ENCODE measurements at places on chromosomes 12 and 14.
A peak's percentile ranks its signal among the peaks of the same experiment; 100 is the strongest.

- DNase-seq = no peak
Measured at GRCh38 chr14:36682338-36682737, 20.7 kb downstream of the PAX9 start.

DNA sequence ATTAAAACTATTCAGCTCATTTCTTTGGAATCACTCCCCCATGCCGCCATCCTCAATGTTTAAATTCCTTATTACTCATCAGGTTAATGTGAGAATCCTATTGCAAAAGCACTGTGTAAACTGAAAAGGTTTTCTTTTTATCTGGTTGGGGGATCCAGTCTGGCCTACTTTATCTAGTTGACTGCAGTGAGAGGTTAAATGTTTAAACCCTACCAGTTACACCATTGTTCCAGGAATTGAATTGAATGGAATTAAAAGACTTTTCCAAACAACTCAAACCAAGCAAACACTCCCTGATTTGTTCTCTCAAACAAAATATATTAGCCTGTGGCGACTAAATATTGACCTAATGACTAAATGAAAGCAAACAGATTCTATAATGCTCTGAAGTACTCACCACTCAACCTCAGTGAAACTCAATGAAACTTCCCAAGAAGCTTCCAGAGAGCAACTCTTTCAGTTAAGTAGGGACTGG lies 100.5 kb downstream of the VEZT start:
- peak; percentile 64 for DNase-seq

DNA sequence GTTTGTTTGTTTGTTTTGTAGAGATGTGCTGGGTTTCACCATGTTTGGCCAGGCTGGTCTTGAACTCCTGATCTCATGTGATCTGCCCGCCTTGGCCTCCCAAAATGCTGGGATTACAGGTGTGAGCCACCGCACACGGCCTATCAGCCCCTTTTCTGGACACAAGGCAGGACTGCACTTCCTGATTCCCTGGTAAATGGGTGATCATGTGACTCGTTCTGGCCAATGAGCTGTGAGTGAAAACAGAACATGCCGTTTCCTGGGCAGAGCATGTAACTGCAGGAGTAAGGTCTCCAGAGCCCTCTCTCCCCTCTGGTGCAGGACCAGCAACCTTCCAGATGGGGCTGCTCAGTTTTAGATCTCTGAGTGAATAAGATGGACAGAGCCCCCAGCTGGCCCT lies 92.7 kb downstream of the ITPK1 start:
- DNase-seq = no peak

- DNase-seq = no peak
Measured at GRCh38 chr12:57554897-57555296, 5.1 kb downstream of the KIF5A start.

DNA sequence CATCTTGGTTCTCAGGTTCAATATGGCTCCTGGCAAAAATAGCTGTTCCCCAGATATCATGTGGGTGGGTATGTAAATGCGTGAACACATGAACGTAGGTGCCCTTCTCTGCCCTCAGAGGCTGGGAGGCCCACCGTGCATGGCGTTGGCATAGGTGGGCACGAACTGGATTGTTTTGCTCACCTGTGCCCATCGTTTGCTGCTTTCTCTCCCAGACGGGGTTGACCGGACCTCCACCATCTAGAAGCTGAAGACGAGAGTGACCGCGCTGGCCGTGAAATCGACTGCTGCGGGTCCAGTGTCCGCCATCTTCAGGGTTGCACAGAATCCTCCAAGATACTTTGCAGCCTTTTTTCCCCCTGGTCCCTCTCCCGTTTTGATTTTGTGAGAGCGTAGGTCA lies 113.9 kb downstream of the GCH1 start:
- DNase-seq = no peak

- peak; percentile 74 for DNase-seq
Measured at GRCh38 chr12:111773801-111774551, 7.2 kb downstream of the ALDH2 start.

DNA sequence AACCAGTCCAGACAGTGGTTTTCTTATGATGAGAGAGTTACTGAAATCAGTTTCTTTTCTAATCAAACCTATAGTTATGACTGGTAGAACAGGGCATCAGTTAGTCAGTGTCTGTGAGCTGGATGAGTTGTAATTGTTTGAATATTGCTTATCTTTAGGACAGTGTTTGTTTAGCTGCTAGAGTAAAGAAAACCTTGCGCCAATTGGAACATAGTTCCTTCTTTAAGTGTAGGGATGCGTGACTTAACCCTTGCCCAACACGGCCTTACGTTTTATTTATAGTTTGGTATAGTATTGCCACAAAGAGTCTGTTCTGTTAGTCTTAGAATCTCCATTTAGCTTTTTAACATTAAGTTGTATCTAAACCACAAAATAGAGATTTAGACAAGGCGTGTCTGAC lies 572.6 kb downstream of the SLC16A7 start:
- DNase-seq = no peak

- no peak for DNase-seq
Measured at GRCh38 chr14:61813096-61813606, 50.9 kb downstream of the SNAPC1 start.

- no peak for DNase-seq
Measured at GRCh38 chr14:68701001-68701741, 91.7 kb downstream of the ZFP36L1 start.

Measured in AG04449 (cell line).